ENCODE measurements at places on chromosomes 1 and 21.

DNA sequence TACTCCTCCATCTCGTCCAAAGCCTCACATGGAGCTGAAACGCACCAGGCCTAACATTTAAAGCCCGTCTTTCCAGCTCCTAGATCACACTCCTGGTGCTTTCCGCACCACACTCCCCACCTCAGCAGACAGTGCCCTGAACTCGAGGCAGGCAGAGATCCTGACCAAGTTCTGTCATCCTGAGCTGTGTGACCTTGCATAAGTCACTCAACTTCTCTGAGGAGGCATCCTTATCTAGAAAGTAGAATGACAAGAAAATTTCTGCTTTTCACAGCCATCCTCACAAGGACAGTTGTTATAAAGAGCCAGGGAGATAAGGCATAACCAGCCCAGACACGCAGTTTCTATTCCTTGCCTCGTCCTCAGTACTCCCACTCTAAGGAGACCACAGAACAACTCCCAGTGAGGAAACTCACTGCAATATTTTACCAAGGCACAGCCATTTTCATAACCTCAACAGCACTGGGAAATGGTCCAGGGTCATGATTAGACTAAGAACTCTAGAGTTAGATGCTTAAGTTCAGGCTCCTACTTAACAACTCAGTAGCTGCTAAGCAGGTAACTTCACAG lies 3.1 kb downstream of the LRP8 start:
- peak; percentile 26 for DNase-seq

GRCh38 chr1:235908742-235909520 lies 42.2 kb upstream of the LYST start:
- DNase-seq, result peak; percentile 81

- DNase-seq, result no peak
These were observed 421.5 kb downstream of the PTPRU start for GRCh38 chr1:29657816-29658215.

DNA sequence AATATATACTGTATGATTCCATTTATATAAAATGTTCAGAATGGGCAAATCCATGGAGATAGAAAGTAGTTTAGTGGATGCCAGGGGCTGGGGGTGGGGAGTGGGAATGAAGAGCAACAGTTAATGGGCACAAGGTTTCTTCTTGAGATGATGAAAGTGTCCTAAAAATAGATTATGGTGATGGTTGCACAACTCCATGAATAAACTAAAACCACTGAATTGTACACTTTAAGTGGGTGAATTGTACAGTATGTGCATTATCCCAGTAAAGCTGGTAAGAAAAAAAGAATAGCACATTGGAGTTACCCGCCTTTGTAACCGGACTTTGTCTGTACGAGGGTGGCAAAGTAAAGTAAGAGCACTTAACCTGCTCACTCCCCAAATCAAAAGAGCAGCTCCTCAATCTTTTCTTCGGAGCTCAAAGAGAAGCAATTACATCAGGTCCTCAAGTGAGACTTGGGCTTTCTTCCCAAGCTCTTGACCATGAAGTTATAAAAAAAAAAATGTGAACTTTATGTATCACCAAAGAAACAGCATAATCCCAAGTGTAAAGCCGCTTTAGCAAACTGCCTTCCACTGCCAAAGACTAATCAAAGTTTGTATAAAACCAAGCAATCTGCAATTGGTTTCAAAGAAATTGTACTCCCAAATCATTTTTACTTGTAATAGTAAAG lies 32.1 kb downstream of the ALDH9A1 start:
- peak; percentile 38 for DNase-seq

GRCh38 chr1:18954270-18955071 lies 2.0 kb downstream of the IFFO2 start:
- peak; percentile 51 for DNase-seq

DNA sequence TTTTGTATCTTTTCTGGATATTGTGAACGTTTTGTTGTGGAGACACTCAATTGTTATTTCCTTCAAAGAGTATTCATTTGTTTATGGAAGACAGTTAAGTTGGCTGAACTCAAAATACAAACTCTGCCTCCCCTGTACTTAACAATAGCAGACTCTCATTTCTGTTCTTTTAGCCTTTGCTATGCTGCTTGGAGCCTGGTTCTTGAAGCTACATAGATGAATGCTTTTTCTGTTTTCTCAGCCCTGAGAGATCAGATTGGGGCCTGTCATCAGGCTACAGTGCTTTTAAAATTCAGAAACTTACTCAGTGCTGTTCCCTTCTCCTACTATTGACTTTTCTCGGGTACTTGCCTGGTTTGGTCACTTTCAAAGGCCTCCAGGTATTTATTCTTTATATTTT lies 215.7 kb upstream of the LYPLAL1 start:
- no peak for DNase-seq

DNA sequence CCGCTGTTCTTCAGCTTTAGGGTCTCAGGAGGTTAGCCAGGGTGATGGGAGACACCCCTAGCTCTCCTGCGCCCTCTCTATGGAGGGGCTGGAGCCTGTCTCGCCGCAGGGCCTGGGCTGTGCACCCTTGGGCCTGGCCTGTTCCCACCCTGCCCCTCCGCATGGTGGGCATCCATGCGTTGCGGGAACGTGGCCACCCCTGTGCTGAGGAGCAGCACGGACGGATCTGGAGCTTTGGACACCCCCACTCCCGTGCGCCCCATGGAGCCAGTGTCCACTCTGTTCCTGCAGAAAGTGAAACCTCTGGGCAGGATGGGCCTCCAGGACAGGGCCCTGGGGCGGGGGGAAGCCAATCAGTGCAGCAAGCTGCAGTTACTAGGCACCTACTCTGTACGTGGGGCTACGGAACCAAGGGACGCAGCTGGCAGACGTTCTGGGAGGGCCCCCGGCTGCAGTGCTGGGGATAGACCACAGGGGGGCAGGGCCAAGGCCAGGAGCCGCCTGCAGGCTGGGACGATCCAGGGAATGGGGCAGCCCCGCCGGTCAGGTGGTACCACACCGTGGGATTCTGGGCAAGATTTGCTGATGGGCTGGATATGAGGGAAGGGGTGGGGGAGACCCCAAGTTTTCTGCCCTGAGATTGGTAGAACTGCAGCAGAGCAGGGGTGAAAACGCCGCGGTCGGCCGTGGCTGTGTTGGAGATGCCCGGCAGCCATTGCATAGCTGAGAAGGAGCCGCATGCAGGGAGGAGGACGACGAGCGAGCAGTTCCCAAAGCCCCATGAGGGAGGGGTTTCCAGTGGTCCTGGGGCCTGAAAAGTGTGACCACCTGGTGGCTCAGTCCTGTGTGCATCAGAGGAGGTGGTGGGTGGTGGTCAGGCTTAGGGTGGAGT lies 43.3 kb downstream of the TP73 start:
- DNase-seq, result peak; percentile 18

DNA sequence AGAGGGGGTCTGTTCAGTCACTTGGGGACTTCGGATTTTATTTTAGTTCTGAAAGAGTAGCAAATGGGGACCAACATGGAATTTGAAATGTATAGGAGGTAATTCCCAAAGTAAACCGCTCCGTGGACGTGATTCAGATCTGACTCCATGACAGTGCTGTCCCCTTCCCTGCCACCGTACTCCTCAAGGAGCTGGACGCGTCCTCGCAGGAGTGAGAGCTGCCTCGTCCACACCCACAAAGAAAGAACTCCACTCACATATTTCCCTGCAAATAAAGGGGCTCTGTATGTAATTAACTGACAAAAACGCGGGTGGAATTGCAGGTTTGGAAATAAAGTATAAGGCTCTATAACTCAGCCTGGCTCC lies 183.6 kb downstream of the ETS2 start:
- DNase-seq, result no peak

DNA sequence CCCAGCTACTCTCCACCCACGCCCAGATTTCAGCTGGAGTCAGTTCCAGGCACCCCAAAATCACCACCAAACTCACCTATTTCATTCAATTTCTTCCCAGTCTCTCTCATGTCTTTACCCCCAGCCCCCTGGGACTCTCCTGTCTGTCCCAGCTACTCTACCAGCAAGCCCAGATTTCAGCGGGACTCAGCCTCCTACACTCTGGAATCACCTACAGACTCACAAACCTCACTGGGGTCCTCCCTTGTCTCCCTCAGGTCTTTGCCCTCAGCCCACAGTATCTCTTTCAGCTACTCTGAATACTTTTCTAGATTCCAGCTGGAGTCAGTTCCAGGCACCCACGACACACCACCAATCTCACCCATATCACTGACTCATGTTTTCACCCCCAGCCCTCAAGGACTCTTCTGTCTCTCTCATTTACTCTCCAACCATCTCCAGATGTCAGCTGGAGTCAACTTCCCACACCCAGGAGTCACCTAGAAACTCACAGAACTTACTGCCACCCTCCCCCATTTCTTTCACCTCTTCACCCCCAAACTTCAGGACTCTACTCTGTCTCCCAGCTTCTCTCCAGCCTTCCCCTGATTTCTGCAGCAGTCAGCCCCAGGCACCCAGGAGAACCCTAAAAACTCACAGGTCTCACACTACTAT lies 1529.3 kb upstream of the TPTE start:
- DNase-seq, result no peak

DNA sequence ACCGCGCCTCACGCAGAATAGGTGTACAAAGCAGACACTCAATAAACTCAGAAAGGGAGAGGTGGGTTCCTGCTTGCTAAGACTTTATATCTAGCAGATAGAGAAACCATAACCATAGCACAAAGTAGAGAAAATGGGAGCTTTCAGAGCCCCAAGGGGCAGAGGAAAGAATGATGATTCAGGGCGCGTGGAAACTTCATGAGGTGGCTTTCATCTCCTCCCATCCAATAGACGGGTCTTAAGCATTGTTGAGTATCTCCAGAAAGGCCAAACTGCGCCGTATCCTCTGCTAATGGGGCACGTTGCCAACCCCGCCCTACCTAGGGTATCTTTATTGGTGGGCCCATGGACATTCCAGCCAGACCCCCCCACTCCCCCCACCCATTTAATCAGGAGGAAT lies 778 bp upstream of the MIXL1 start:
- DNase-seq, result no peak

GRCh38 chr21:45852886-45853400 lies 128.6 kb upstream of the COL6A1 start:
- no peak for DNase-seq

DNA sequence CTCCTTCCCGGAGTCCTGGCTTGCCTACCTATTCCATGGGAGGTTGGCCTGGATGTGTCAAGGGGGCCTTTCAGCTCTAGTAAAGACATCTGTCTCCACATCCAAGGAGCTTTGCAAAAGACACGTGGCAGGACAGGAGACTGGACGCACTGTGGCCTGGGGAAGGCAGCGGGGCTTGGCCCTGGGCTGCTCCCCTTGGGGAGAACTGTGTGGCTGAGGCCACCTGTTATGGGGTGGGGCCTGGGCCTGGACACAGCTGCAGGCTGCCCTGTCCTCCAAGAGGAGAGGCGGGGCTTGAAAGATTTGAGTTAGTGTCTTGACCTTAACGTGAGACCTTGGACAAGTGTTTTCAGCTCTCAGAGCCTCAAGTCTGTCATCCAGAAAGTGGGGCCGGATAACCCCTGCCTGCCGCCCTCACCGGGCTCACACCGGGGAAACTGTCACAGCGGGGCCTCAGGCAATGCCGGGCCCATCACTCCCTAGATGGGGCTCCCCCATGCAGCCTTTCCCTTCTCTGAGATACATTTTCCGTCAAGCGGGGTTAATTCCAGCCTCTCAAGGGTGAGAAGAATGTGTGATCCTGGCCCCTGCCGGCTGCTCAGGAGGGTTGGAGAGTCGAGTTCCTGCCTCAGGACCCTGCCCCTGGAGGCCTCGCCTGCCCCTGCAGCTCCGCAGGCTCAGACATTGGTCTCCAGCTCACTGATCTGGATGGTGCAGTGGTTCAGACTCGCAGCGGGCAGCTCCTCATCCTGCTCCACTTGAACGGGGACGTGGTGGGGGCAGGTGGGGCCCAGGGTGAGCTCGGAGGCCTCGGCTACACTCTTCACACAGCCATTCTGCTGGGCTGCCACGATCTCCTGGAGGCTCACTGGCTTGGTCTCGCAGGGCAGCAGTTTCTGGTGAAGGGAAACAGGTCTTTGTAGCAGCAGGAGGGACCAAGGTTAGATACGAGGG lies 25.6 kb downstream of the PODN start:
- no peak for DNase-seq

DNA sequence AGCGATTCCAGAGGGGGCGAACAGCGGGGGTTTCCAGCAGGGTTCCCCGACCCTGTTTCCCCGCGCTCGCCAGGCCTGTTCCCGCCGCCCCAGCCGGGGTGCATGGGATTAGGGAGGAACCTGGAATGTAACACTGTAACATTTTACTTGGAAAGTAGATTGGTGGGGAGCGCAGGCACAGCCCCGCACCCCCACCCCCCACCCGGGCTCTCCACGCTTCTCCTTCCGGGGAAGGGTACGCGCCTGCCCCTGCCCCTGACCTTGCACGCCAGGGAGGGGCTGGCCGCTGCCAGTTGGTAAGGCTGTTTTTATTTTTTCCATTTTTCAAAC lies 427 bp downstream of the FAM3B start:
- DNase-seq, result no peak

DNA sequence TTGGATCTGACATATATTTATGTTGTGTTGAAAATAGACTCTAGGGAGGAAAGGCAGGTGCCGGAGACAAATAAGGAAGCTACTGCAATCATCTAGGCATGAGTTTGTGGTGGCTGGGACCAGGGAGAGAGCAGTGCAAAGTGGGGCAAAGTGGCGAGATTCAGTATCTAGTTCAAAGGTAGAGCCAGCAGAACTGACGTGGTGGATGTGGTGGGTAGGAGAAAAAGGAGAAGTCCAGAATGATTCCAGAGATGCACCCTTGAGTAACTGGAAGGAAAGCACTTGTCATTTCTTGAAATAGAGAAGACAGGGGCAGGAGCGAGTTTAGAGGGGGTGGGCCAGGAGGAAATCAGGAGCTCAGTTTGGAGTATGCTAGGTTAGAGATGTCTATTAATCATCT lies 275.2 kb downstream of the KAZN start:
- no peak for DNase-seq

GRCh38 chr1:52906135-52906603 lies 15.4 kb downstream of the ECHDC2 start:
- DNase-seq, result no peak

DNA sequence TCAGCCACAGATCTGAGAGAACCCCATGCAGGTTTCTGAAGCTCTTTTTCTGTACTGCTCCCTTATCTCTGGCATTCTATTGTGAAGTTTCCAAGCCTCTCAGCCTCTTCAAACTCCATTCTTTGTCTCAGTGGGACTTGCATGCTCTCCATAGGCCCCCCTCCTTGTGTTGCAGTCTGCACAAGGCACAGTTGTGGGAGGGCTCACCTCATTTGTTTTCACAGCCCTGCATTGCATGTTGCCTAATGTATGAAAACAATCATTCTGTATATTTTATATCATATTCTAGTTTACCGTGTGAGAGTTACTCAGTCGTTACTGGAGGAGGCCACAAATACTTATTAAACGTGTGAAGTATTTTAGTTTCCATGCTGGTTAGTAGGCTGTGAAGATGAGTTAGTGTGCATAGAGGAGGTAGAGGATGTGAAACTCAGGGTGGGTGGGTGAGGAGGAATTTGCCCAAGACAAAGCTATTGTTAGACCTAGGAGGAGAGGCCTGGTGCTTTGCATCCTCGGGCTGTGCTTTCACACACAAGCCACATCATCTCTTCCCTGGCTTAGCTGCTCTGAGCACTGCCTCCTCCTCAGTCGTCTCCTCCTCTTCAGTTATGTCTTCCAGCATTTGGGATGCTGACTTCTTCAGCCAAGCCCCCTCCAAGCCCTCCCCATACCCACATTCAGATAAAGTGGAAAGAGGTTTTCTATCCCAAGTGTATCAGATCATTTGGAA lies 7.8 kb upstream of the CHI3L2 start:
- DNase-seq, result no peak

GRCh38 chr1:192627901-192628300 lies 8.0 kb upstream of the RGS13 start:
- DNase-seq, result no peak
